GM23338 (cell line): ENCODE measurements at places on chromosomes 1 and 21. TPM values are rescaled to one million over a fixed set of nuclear protein-coding genes. Genes with fewer than 3 reads are reported as not detected.
A peak's percentile ranks its signal among the peaks of the same experiment; 100 is the strongest.

Gene RNU11
- not detected in 2 replicates for total RNA-seq

GRCh38 chr1:108877348-108878159 is 769 bp downstream of the GPSM2 start:
- H3K27ac ChIP-seq, result no peak overlapping the region
- H3K27me3 ChIP-seq, result peaks cover 14% of the 10 kb centered on the region
- H3K4me1 ChIP-seq, result peaks cover 5% of the 10 kb centered on the region
- no peaks in the 10 kb centered on the region for H3K36me3 ChIP-seq

GRCh38 chr21:39119891-39120290 is 63.4 kb downstream of the PSMG1 start:
- no peaks in the 10 kb centered on the region for H3K36me3 ChIP-seq
- no peak for DNase-seq
- no peaks in the 10 kb centered on the region for H3K27me3 ChIP-seq
- H3K4me1 ChIP-seq, result no peaks in the 10 kb centered on the region

DNA sequence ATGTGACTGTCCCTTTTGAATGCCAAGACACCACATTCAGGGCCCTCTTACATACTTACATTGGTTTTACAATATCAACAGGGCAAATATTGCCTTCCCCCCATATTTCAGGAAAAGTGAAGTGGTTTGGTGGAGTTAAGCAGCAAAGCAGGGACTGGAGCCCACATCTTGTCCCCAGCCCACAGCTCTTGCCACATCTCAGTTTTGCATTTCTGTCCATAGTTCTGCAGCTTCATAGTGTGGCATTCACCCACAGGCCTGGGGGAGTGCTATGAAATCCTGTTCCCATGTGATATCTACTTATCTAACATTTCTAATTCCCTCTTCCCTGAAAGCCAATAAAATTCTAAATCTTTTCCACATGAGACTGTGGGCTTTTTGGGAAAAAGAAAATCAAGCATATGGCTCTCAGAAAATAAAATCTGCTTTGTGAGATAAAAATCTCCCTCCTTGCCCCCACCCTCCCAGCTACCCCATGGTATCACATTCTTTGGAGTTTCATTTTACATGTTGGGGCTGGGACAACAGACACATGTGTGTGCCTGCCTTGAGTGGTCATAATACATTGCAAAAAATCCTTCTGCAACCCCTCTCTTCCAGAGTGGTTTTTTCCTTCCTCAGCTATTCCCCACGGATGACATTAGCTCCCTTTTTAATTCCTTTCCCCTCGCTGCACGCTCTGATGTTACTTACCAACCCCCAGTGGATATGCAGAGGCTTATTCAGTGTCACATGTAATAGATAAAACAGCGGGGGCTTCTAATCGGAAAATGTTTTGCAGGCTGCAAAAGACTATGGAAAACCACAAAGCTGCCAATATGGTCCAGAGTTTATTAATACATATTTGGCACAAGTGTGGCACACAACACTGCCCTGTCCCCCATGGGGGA is 20.5 kb upstream of the CD2 start:
- no peak overlapping the region for H3K4me3 ChIP-seq
- no peaks in the 10 kb centered on the region for H3K4me1 ChIP-seq
- H3K27ac ChIP-seq, result no peak overlapping the region
- no peak for DNase-seq

- no peak for DNase-seq
- no peak overlapping the region for H3K4me3 ChIP-seq
- H3K36me3 ChIP-seq, result no peaks in the 10 kb centered on the region
These were observed 83.0 kb downstream of the ST6GALNAC5 start for GRCh38 chr1:76950306-76950705.

DNA sequence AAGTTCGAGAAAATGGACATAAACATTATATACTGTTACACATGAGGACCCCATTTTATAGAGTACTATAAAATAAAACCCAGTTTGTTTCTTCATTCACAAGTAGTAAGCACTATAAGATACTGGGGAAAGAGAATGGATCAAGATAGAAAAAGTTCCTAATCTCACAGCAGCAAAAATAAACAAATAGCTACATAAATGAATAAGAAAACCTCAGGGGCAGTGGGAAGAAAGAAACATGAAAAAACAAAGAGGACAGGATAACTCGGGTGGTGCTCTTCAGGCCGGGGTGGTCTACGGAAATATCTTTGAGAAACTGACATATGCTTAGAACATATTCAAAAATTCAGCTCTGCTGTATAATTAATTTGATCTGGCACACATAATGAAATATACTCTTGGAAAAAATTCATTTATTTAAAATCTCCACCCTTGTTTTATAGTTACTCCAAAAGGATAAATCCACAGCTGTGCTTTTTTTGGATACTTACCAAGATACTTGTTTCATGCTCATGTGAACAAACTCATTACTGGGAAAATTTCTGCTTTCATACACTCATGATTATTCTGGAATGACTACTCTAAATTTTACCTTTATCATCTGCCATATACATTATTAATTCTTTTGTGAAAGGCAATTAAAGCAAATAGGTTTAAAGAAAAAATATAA is 20.0 kb downstream of the CEP170 start:
- no peak overlapping the region for H3K27ac ChIP-seq
- no peaks in the 10 kb centered on the region for H3K27me3 ChIP-seq
- no peak overlapping the region for H3K4me3 ChIP-seq
- peaks cover 9% of the 10 kb centered on the region; the same call in 1 of the 2 replicates for H3K36me3 ChIP-seq

Gene ZNF362
- 10.0 and 11.0 TPM in 2 replicates for total RNA-seq

GRCh38 chr1:110426854-110427253 is 19.4 kb upstream of the LAMTOR5 start:
- H3K4me3 ChIP-seq, result no peak overlapping the region
- H3K4me1 ChIP-seq, result no peaks in the 10 kb centered on the region
- H3K27ac ChIP-seq, result no peak overlapping the region

Gene KRTAP19-3
- not detected in 2 replicates for total RNA-seq

Gene MAP10
- total RNA-seq, result 2.8 and 3.3 TPM in 2 replicates

DNA sequence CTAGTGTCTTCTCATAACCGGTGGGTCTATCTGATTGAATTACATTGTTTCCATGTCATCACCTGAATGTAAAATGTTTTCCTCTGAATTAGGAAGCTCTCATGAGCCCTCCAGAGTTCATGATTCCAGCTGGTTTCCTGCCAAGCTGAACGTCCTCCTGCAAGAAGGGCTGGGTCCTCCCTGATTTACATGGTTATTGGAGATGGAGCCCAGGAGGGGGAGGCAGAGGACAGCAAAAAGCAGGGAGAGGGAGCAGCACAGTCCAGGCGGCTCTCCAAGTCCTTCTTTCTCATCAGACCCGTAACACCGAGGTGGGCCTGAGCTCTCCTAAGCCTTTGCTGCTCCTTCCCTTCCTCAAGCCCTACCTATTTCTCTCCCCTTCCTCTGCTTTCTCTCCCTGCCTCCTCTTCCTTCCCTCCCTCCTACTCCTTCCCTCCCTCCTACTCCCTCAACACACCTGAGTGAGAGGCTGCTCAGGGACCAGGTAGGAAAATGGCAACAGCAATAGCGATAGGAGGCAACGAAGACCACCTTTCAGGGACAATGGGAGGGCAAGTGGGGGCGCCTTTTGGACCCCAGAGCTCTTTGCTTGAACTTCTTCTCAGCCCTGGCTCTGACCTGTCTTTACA is 265.9 kb downstream of the PRDM2 start:
- no peaks in the 10 kb centered on the region for H3K27me3 ChIP-seq
- peak; percentile 88 for DNase-seq
- H3K36me3 ChIP-seq, result 0 out of 2 replicates have a peak, but pooled peaks cover 4% of the 10 kb centered on the region
- H3K4me3 ChIP-seq, result no peak overlapping the region
- no peak overlapping the region for H3K27ac ChIP-seq

DNA sequence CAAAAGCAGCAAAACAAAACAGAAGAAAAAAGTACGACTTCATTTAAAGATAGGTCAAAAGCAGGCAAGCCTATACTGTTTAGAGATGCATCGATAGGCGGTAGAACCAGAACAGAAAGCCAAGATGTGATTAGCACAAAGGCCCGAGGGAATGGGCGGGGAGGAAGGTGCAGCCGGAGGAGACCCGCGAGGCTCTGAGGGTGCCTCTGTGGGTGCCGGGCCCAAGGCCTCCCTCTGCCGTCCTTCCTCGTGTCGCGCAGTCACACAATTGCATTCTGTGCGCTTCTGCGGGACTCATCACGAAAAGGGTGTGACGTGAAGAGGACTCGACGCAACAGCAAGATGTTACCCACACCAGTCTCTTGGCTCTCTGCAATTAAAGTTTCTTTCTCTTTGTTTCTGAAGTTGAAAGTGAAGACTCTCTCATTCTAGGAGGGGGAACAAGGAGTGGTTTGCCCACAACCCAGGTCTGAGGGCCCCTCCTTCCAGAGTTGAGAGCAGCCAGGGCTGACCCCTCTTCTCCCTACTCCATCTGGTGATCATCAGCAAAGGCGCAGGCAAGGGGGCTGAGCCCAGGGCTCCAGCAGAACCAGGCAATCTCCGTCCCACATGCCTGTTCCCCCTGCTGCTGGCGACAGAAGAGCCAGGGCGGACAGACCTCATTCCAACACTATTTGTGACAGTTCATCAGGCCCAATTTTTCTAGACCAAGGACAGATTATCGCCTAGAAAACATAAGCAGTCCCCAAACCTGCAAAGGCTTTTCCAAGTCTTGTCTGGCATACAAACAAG is 41.0 kb downstream of the NPHP4 start:
- H3K27ac ChIP-seq, result no peak overlapping the region
- H3K4me1 ChIP-seq, result no peaks in the 10 kb centered on the region
- no peak overlapping the region for H3K4me3 ChIP-seq
- no peak for DNase-seq
- no peaks in the 10 kb centered on the region for H3K27me3 ChIP-seq

- no peak overlapping the region for H3K27ac ChIP-seq
- H3K4me1 ChIP-seq, result no peaks in the 10 kb centered on the region
- no peak overlapping the region for H3K4me3 ChIP-seq
These were observed 24.3 kb downstream of the AHCTF1 start for GRCh38 chr1:246907472-246907871.

Gene ARHGAP30
- 0.19 TPM in 1 of 2 replicates, not detected in the other for total RNA-seq

- peak overlapping the region; percentile 86 for H3K4me3 ChIP-seq
- peak; percentile 66 for DNase-seq
- no peak overlapping the region for H3K27ac ChIP-seq
- no peaks in the 10 kb centered on the region for H3K36me3 ChIP-seq
These were observed 414.1 kb upstream of the ESRRG start for GRCh38 chr1:217137210-217137881.

- DNase-seq, result no peak
- H3K36me3 ChIP-seq, result no peaks in the 10 kb centered on the region
These were observed 32.5 kb downstream of the TRABD2B start for GRCh38 chr1:47964636-47965035.

Gene SPRR2D
- not detected in 2 replicates for total RNA-seq
